ENCODE measurements at places on chromosomes 12 and 14. TPM values are rescaled to one million over a fixed set of nuclear protein-coding genes. Genes with fewer than 3 reads are reported as not detected.

- DNase-seq, result no peak
These were observed 34.7 kb downstream of the SPTB start for GRCh38 chr14:64844969-64845536.

DNA sequence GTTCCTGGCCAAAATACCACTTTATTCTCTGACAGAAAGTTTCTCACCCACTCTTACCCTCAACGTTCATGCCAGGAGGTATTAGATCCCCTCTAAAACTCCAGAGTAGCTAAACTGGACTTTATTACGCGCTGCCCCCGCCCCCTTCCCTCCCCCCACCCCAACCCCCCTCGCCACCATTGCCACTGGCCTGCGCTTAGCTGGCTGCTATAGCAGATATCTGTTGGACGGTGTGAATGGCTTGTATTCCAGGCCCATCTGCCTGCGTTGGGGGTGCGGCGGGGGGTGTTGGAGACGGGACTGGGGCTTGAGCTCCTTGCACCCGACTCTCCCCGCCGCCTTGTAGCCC, 564 bp upstream of the THTPA start:
- no peak for DNase-seq

GRCh38 chr12:107329569-107330324, 236.4 kb upstream of the CRY1 start:
- DNase-seq, result no peak

DNA sequence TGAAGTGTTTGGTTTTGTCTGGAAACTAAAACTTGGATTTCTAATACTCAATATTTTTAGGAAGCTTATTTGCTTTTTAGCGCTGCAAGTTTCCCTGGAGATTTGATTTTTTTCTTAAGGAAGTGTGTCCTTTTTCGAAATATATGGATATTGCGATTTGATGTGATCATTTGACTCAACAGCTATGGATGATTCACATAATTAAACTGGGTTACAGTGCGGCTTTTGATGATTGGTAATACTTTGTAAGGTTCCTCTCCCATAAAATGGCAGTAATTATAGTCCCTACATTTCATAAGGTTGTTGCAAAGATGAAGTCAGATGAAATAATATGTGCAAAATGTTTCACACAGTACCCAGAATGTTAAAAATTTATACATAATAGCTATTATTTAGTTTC, 13.1 kb downstream of the LDHB start:
- no peak for DNase-seq

DNA sequence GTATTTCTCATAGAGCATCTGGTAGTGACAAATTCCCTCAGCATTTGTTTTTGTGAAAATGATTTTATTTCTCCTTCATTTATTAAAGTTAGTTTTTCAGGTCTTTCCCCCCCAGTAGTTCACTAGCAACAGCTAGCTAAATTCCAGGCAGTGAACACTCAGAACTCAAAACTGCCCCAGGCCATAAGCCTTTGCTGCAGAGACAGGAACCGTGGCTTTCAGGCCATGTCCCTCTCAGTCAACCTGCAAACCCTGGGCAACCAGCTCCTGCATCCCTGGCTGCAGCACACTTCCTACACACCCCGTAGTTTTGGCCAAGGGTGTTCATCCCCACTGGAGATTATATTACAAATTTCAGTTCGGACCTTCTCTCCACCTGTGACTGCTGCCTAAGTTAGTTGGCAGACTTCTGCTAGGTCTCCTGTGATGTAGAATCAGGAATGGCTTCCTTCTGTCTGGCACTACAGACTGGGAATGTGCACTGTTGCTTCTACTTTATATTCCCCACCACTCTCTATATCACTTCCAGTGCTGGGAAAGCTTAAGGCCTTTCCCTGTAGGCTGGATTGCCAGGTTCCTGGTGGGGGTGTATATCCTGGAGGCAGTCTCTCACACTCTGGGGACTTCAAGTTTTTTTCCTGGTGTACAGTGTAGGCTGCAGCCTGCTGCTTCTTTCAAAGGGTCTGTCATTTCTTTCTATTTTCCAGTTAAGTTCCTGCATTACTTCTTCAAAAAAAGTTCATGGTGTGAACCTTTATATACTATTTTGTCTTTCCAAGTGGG, 924.4 kb upstream of the LRFN5 start:
- no peak for DNase-seq

- DNase-seq, result peak; percentile 1
These were observed 86.5 kb downstream of the TBX5 start for GRCh38 chr12:114319422-114319821.

GRCh38 chr14:75667099-75667765, 6.2 kb downstream of the TTLL5 start:
- no peak for DNase-seq

DNA sequence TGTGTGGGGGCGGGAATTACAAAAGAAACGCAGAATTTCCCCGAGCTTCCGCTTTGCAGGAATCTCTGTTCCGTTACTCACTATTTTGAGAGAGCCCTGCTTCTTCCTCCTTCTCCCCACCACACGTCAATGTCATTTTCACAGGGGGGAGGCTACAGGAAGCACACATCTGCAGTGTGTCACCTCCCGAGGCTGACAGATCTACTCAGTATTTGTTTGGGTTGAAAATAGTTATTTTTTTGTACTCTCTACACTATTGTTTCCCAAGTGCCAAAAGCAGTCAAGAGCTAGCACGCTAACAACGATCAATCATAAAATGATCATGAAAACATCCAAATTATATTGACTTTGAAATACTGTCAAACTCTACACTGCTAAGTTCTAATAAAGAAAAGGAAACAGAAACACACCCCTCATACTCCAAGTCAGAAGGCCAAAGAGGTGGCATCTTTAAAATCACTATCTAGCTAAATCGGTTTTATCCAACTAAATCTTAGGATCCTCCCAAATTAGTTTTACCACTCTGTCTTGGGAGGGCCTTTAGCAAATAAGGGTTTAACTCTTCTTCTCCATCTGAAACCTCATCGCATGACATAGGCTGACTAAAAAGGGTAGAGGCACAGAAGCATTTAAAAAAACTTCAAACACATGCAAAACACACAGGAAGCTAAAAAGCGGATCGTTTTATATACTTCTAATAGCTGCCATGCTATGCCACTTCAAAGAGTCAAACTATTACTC, 51.8 kb downstream of the FOXN3 start:
- no peak for DNase-seq

SERPINA10 gene
- total RNA-seq, result not detected

ALX1 gene
- not detected for total RNA-seq

SERPINA3 gene
- 41.6 TPM for total RNA-seq
